GM06990 (cell line): ENCODE measurements at places on chromosomes 11 and 22.

- no peak for DNase-seq
Measured at GRCh38 chr22:50479721-50480120, 1.6 kb upstream of the ADM2 start.

- DNase-seq = peak; percentile 78
Measured at GRCh38 chr22:24805790-24806662, at the start of gene SGSM1. Gene SGSM1 (plus strand): TSS chr22:24806211. CDS start chr22:24806326, 115 bp downstream.

GRCh38 chr11:2301631-2302305 is at the start of the genes C11orf21 and TSPAN32:
Gene C11orf21 (minus strand): TSS chr11:2301918. CDS start chr11:2301808, 110 bp downstream.
Gene TSPAN32 (plus strand): TSS chr11:2302013. CDS start chr11:2302150, 137 bp downstream.
- no peak for DNase-seq

DNA sequence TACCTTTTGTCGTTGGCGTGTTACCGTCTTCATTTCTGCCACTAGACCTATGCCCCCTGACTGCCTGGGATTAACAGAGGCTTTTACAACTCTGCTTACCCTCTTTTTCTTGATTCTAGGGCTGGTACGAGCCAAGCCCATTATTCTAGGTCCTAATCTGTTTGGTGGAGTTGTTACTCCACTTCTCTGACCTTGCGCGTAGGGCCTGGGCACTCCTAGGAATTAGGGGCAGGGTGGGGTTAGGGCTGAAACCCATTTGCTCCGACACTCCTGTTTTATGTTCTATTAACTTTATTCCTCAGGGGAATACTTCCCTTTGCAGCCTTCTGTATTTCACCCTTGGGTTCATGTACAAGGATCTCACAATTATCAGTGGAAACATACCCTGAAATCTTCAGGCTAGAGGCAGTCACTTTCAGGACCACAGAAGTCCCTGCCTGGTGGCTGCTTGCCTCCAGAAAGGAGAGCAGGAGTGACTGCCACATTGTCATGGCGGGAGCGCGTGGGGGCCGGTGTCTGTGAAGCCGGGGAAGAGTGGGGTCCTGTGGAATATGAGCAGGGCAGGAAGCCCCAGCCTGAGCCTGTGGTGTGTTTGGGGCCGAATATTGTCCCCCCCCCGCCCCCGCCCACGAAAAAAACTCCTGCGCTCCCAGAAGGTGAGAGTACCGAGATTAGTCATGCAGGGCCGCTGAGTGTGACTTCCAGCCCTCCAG is 731 bp upstream of the SLC37A2 start:
- DNase-seq = no peak

DNA sequence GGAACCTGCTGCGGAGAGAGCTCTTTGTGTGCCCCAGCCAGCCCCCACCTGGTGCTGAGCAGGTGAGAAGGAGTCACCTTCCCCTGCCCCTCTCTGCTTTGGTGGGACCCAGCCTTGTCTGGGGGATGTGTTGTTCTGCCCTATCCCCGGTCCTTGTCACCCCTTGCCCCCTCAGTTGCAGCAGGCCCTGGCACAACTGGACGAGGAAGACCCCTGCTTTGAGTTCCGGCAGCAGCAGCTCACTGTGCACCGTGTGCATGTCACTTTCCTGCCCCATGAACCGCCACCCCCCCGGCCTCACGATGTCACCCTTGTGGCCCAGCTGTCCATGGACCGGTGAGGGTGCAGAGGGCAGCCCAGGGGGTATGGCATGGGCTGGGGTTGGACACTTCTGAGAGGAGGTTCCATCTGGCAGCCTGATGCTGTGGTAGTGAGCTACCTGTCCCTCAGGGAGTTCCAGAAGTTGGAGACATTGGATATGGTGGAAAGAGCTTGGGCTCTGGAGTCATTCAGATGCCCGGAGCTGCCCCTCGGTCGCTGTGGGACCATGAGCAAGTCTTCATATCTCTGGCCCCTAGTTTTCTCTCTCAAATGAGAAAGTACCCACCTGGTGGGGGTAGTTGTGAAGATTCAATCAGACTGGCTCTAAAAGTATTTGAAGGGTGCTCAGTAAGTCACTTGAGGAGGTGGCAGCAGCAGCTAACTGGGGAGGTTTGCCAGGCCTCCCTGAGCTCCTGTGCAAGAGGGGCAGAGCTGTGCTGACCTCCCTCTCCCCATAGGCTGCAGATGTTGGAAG is 4.3 kb downstream of the LARGE2 start:
- no peak for DNase-seq

DNA sequence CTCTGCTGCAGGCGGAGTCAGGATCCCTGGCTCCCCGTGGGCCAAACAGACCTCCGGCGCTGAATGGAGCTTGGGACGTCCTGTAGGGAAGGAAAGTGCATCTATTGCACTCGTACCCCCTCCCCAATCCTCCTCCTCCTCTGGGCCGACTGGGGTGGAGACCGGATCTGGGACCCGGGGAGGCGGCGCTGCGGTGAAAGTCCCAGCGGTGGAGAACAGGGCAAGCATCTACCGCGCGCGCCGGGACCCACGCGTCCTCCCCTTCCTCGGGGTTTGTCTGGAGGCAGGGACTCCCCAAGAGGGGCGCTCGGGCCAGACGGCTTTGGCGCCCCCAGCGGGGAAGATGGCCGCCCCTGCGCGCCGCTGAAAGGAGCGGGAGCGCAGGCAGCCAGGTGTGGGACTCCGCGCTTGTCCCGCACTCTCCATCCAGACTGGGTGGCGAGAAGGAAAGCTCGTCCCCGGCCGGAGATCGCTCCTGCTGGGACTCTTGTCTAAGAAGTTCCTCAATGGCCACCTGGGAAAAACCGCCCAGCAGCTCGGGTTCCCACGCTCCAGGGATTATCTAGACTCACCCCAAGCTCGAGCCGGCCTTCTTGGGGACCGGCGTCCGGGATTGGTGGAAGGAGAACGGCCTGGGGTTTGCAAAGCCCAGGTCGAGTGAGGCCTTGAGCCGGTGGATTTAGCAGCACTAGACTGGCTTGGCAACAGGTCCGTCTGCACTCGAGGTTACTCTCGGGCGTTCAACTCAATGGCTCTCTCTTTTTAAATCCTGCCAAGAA is 718 bp downstream of the FADS2 start:
- DNase-seq = peak; percentile 80

DNA sequence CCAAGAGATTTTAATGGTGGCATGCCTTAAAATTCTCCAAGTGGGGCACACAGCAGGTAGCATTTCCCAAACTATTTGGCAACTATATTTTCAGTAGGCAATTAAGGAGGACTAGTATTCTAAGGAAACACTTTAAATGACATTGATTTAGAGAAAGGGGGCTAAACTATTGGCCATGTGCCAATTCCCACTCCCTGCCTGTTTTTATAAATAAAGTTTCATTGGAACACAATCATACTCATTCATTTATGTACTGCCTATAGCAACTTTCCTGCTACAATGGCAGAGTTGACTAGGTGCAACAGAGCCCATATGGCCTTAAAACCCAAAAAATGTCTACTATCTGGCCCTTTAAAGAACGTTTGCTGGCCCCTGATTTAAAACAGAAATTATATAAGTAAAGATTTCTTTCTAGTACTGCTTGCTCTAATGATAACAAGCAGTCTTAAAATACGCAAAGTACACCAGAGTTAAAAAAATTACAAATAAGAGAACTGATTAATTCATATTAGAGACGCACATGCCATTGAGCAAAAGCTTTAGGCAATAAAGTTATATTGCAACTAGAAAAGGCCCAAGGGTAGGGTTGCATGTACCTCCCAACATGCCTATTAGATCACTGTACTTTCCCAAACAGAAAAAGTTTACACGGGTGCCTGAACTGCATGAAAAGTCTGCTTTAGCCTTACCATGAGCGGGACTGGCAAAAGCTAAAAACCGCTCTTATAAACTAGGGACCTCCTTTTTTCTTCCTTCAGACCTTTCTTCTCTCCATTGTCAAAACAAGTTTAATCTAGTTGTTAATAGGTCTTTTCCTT is 14.2 kb downstream of the E2F8 start:
- DNase-seq = no peak

DNA sequence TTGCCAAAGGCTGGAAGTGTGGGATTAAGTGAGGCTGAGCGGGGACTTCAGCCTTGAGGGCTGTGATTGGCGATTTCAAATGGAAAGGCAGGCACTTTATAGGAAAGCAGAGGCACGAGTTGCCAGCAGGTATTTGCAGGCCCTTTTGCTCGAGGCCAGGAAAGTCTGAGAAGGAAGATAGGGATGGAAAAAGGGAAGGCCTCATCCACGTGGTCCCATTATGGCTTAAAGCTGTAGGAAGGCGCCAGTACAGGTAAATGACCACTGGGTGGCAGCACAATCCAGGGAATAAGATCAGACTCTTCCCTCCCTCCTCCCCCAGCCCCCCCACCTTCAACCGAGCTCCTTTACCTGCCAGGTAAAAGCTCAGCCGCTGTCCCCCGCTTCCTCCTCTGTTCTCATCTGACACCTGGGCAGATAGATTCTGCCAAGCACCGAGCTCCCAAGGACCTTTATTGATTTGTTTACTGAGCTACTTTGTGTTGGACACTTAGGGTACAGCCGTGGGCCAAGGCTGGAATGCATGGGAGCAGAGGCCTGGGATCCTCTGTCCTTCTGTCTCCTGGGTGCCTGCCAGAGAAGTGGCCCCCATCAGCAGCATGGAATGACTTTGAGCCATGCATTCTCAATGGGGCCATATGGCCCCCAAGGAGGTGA is 7.5 kb downstream of the P2RX3 start:
- DNase-seq = no peak

- peak; percentile 76 for DNase-seq
Measured at GRCh38 chr22:39960791-39961746, 872 bp downstream of the TMA7B start.

DNA sequence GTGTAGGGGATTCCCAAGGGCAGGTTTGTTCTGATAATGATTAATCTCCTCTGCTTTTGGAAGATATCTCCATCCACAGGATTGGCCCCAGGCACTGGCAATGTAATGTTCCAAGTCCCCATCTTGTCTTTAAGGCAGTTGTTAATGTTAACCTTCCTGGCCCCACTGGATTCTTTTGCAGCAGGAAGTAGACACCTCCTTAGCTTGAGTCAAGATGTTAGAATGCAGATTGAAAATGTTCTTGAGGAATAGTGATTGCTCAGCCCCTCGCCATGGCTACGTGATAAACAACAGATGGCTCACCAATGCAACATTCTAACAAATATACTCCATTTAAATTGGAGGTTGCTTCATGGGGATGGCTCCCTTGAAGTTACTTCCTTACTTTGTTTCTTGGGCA is 7.3 kb downstream of the HEPHL1 start:
- DNase-seq = no peak

DNA sequence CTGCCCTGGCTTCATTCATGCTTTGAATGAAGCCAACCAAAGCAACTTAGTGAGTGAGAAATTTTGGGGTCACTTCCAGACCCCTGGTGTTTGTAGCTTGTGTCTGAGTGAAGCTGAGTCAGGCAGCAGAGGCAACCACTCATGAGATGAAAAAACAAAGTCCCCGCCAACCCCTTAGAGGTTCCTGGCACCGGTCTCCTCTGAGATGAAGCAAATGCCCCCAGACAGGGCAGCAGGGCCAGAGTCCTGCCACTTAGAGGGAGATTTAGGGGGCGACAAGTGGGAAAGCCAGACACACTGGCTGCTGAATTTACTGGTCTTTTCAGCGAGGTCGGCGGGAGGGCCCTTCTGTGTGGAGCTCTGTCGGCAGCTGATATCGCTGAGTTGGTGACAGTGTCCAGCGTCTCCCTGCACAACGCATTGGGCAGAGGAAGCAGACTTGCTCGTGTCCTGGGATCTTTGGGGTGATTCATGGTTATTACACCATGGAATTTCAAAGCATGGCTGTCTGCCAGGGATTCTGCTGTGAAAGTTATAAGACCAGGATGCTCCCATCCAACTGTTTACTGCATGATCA is 482.6 kb downstream of the MIAT start:
- no peak for DNase-seq

- no peak for DNase-seq
Measured at GRCh38 chr22:33909075-33909458, 11.2 kb downstream of the LARGE1 start.

GRCh38 chr11:86395061-86395551 is 20.4 kb downstream of the CCDC81 start:
- no peak for DNase-seq

DNA sequence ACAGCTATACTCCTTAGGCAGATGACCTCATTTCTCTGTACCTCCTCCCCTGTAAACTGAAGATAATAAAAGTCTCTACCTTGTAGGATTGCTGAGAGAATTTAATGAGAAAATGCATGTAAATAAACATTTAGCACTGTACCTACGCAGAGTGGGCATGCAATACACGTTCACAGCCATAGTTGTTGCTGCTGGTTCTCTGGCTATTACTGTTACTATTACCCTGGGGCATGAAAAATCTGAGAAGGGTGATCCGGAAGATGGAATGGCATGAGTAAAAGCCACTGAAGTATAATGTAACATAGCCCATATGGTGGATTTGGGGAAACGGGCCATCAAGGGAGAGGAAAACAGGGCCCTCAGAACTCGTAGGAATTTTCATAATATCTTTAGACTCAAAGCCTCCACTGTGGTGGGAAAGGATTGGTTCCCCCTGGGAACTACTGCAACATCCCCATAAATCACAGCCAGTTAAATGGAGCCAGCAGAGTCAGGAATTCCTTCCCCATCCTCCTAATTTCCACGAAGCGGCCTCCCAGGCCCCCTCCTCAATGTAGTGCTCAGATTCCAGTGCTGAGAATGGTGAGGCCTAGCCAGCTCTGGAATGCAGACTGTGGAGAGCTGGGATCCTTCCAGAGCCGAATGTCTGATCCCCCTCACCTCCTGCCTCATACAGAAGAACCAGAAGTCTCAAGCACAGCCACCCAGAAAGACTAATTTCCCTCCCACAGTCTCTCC is 205.3 kb downstream of the MN1 start:
- DNase-seq = no peak

DNA sequence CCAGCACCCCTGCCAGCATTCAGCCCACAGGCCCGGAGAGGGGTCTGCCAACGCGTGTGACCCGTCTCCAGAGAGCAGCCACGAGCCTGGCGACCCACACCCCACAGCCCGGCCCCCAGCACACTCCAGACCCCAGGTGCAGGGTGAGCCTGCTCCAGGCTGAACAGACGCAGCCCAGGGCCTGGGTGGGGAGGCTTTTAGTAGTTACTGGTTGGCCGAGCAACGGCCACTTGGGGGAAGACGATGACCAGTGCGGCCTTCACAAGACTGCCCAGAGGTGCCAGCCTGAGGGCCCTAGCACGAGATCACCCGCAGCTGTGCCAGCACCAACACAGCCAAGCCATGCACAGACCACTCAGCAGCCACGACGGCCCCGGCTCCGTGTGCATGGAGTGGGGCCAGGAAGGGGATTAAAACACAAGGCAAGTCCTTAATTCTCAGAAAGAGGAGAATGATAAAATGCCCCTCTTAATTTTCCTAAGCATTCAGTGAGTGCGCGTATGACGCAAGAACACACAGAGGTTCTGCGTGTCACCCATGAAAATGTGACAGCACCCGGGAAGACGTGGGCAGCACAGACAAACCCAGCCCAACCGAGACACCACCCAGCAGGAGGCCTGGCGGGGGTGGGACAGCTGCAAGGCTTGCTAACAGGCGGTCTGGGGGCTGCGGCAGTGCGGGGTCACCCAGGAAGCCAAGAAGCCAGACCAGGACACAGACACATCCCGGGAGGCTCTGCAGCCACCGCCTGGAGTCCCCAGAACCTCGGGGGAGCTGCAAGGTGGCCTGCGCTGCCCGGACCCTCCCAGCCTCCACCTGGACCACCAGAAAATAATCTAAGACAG is 47.6 kb downstream of the BRD1 start:
- no peak for DNase-seq

- no peak for DNase-seq
Measured at GRCh38 chr11:8080069-8080670, 841 bp upstream of the TUB start.
